AG04450 (cell line): ENCODE measurements at places on chromosomes 6 and 20.

DNA sequence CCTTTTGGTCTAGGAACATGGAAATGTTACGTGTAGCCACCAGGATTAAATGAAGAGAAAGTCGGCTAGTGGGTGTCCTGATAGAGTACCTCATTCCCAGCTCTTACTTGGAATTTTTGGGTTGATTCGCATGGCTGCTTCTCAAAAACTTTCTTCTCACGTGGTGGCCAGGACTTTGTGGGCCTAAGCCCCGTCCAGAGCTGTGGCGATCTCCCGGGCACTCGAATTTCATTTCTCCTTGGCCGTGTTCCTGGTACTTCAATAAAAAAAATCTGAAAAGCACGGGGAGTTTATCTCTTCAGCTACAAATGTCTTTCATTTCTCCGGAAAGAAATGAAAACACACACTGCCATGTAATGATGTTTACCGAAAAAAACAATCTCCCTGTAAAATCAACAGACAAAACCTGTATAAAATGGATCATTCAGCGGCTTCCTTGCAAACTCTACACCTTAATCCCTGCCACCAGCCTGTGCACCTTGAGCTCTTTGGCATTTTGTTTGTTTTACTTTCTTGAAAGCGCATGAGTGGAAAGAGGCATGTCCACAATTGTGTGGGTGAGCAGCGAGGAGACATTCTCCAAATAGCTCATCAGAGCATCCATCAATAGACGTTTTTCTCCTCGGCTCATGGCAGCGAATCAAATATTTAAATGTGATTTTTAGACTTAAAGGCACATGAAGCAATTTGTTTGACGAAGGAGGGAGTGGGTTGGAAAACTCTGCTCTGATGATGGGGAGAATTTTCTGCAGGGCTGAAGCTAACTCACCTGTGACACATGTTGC is 173.1 kb downstream of the TFAP2C start:
- DNase-seq, result no peak

GRCh38 chr20:1241456-1241855 is 15.6 kb downstream of the RAD21L1 start:
- DNase-seq, result no peak

DNA sequence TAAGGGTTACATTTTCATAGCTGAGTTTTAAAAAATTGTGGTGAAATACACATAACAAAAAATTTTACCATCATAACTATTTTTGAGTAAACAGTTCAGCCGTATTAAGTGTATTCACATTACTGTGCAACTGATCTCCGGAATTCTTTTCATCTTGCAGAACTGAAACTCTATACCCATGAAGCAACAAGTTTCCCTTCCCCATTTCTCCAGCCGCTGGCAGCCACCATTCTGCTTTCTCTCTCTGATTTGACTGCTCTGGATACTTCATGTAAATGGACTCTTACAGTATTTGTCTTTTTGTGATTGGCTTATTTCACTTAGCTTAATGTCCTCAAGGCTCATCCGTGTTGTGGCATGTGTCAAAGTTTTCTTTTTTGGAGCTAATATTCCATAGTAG is 341.6 kb downstream of the QKI start:
- DNase-seq, result no peak

DNA sequence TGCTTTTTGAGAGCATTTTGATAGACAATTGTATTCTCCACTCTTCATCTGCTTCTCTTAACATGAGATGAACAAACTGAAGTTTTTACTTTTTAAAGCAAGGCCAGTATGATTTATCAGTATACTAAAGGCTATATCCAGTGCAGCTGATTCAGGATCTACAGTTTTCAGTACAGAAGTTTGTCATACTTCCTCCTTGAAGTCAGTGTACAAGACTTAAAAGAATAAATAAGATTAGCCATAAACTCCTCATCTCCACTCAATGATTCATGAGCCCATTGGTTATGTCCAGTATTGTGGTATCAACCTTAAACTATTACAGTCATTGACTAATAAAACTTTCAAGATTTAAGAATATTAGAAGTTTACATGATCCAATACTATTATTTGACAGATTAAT is 374.8 kb upstream of the EPHA7 start:
- no peak for DNase-seq

DNA sequence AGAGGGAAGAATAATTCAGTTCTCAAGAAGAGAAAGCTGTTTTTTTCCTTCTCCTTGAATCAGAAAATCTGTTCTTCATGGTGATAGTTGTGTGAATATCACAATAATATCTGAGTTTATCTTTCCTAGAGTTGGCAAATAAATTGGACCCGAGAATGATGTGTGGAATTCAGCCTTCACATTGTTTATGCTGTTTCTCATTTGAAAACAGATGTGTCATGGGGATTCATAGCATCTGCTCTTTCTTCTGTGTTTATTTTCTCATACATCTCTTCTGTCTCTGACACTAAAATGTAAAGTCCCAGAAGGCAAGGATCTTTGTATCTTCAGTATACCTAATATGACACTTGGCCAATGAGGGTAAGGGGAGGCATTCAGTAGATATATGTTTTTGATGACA is 103.6 kb upstream of the SGK1 start:
- DNase-seq, result no peak

DNA sequence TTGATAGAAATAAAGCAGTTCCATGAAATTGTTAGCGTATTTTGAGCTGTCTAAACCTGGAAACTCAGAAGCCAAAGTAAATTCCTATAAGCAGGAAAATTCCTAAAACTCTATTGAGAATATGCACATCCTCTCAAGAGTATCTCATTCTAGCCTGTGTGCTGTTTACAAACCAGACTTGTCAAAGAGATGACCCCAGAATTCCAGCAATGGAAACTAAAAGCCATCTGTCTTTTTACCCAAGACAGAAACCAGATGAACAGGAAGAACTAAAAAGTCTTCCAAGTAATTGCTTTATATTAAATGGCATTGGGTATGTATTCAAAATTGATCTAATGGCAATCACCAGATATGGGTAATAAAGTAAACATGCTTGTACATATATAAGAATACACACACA is 92.6 kb downstream of the COL19A1 start:
- no peak for DNase-seq

GRCh38 chr20:17969884-17970409 is 1.1 kb downstream of the MGME1 start:
- no peak for DNase-seq

GRCh38 chr6:157339432-157339831 is 16.1 kb upstream of the TMEM242 start:
- DNase-seq, result no peak

GRCh38 chr6:166724576-166724975 is 97.5 kb upstream of the RPS6KA2 start:
- DNase-seq, result no peak

- DNase-seq, result no peak
These were observed 1.3 kb downstream of the RIPOR3 start for GRCh38 chr20:50689864-50690649.

DNA sequence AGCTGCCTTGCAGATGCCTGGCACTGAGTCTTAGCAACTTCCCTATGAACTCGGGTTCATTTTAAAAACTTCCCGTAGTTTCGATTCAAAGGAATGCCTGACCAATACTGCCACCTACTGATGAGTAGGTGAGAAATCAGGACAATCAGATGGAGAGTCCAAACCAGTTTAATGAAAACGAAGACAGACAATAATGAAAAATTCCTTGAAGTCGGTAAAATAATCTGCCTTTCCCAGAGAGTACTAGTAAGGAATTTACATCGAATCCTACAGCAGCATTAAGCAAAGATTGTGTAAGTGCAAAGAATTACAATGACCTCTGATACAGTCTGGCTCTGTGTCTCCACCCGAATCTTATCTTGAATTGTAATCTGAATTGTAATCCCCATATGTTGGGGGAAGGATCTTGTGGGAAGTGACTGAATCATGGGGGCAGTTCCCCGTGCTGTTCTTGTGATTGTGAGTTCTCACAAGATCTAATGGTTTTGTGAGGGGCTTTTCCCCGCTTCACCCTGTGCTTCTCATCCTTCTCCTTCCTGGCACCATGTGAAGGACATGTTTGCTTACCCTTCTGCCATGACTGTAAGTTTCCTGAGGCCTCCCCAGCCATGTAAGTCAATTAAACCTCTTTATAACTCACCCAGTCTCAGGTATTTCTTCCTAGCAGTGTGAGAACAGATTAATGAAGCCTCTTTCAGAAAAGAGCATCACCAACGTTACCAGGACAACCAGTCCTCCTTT is 134.4 kb downstream of the ARHGAP18 start:
- DNase-seq, result no peak

- no peak for DNase-seq
These were observed 106.1 kb upstream of the AKIRIN2 start for GRCh38 chr6:87808005-87808757.

GRCh38 chr6:169176361-169176991 is 77.2 kb downstream of the THBS2 start:
- no peak for DNase-seq

DNA sequence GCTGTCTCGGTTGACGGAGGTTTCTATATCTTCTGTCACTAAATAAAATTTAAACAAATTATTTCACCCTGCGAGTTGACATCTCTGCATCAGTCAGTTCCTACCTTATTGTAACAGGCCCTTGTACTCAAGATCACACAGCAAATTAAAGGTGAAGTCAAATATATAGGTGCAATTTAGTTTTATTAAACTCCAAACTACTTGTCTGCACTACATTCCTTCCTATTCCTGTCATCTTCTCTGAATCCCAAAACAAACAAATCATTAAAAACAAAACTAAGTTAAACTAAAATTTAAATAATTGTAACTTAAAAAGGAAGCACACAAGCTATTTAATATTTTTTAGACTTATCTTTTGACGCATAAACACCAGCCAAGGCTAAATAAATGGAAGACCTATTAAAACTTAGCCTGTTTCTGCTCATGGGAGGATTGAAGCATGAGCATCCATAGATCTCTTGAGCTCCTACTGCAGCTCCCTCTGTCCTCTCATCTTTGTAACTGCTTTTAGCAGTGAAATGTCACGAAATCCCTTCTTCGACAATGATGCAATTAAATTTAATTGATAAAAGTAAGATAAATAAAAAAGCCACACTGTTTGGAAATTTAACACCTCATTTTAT is 1152.3 kb upstream of the GJE1 start:
- DNase-seq, result no peak

DNA sequence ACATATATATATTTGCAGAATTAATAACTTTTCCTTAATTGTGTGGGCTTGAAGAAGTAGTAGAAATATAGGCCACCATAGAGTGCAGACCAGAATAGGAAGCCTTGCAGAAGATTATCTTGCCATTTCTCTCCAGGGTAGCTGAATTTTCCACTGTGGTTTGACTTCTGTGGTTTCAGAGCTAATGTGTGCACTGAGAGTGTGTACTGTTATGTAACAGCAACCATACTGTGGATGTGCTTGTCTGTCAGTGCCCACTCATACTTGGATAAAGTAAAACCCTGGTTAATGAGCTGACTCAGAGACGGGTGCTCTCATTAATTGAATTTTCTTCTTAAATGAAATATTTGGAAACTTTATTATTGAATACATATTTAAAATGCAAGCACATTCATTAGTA is 57.2 kb downstream of the CEP43 start:
- DNase-seq, result no peak

DNA sequence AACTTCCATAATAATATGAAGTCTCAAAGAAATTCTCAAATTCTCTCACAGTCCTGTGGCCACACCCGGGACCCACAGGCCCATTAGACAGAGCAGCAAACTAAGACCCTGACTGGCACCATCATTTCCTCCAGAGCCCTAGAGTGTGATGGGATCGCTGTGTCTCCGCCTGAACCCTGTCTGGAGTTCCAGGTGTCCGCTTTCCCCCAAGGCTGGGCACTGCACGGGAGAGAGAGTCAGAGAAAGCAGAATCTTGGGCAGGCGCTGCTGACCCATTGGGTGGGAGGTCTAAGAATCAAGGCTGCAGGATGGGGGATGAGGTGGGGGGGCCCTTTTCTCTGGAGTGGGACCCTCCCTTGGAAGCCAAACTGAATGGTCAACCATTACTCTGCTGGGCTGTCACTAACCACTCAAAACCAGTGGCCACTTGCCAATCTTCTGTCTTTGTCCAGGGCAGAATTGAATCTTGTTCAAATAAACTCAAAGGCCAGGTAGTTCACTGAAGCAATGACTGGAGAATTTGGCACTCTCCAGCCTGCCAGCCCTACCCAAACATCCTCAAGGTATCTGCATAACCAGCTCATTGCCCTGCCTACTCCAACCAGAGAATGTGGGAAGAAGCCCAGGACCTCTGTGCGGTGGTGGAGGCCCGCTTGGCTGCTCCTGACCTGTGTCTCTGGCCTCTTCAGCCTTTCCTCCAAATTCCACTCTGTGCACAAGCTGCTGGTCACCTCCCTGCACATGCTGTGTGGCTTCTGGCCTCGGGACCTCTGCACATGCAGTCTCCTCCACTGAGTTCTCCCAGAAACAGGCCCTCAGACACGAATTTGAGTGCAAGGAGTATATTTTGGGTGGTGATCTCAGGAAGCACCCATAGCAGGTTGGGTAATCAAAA is 141.1 kb downstream of the CEBPB start:
- no peak for DNase-seq

DNA sequence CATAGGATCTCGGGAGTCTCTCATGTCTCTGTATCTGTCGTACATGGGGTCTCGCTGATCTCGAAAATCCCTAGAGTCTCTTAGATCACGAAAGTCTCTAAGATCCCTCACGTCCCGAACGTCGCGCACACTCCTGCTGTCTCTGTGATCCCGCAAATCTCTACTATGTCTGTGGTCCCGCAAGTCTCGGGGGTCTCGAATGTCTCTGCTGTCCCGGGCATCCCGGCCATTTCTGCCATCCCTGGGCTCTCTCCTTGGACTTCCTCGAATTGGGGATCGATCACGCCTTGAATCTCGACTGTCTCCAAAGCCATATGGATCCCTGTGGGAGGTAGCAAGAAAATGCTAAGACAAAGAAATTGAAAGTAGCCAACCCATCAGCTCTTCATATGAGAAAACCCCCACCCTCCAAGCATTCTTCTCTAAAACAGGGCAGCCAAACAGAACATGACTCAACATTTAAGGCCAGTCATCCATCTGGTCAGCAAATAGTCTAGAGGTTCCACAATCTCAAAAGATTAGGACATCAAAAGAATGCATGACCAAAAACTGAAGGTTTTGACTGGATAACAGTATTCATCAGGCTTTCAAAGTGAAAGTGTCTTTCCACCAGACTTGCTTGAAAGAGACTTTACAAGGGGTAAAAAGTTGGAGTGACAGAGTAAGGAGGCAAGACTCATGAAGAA is 19.4 kb downstream of the NCOA5 start:
- peak; percentile 41 for DNase-seq

GRCh38 chr6:121188356-121188755 is 145.9 kb downstream of the TBC1D32 start:
- no peak for DNase-seq

GRCh38 chr6:160190973-160191372 is 67.6 kb downstream of the SLC22A2 start:
- DNase-seq, result no peak

DNA sequence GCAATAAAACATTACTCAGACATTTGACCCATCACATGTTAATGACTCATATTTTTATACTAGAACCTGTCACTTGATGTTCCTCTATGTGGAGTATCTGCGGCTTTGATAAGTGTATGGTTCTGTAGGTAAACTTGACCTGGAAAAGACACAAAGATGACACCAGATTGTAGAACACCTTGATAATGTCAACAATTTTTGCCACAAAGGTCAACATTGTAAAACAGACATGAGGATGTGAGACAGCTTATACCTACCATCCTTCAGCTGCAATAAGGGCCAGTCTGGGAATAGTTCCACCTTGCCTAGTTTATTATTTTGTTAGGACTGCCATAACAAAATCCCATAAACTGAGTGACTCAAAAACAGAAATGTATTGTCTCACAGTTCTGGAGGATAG is 202.4 kb downstream of the LMBRD1 start:
- no peak for DNase-seq
